ENCODE measurements at places on chromosomes 2 and 18. TPM values are rescaled to one million over a fixed set of nuclear protein-coding genes. Genes with fewer than 3 reads are reported as not detected.

GRCh38 chr2:19687017-19687659 lies 214.6 kb downstream of the TTC32 start:
- DNase-seq, result no peak

ST6GAL2 gene
- 12.8 TPM for total RNA-seq

REG3G gene
- not detected for total RNA-seq

GREB1 gene
- 30.8 TPM for total RNA-seq
